ENCODE measurements at places on chromosomes 3 and 15.

DNA sequence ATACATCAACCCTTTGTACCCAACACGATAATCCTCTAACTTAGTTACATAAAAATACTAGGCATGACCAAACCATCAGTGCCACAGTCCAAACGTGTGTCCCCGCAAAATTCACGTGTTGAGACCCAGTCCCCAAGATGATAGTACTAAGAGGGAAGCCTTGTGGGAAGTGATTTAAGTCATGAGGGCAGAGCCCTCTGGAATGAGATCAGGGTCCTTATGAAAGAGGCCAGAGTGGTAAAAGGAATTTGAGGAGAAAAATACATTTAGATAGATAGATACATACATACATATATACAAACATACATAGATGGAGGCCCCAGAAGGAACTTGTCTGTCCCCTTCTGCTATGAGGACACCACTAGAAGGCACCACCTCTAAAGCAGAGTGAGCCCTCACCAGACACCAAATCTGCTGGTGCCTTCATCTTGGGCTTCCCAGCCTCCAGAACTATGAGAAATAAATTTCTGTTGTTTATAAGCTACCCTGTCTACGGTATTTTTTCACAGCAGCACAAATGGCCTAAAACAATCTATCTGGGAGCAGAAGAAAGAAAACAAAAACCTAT lies 8.0 kb downstream of the TBC1D2B start:
- no peak for DNase-seq

- DNase-seq = no peak
Measured at GRCh38 chr3:69236812-69237707, 114.7 kb upstream of the LMOD3 start.

- DNase-seq = no peak
Measured at GRCh38 chr3:58898513-58898912, 151.3 kb downstream of the CFAP20DC start.

DNA sequence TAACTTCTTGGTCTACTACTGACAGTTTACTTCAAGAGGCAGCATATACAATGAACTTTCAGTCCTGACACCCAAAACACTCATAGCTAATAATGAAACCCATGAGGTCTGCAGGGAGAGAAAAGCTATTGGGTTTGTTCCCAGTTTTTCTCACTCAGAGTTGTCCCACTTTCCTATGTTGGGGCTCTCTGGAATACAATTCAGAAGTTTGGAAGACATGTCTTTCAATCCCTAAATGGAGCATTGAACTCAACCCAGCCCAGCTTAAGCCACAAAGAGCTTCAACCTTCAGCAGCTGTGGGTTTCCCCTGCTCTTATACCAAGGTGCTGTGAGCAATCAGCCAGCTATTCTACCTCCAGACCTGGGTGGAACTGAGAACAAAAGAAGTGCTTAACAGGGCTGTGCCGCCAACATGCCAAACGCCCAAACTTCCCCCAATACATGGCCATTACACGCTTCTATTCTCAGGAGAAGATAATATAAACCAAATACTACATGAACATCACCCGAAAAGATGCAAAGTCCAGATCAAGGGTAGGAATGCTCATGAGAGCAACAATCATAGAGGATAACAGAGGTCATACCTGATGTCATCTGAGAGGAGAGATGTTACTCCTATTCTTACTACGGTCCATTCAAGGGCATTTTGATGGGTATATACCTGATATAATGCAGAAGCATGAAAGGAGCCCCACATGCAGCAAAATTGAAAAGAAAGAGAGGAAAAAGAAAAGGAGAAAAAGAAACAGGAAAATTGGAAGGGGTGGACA lies 131.2 kb upstream of the TGFBR2 start:
- DNase-seq = no peak

- DNase-seq = no peak
Measured at GRCh38 chr15:92043283-92043682, 189.8 kb downstream of the SLCO3A1 start.

DNA sequence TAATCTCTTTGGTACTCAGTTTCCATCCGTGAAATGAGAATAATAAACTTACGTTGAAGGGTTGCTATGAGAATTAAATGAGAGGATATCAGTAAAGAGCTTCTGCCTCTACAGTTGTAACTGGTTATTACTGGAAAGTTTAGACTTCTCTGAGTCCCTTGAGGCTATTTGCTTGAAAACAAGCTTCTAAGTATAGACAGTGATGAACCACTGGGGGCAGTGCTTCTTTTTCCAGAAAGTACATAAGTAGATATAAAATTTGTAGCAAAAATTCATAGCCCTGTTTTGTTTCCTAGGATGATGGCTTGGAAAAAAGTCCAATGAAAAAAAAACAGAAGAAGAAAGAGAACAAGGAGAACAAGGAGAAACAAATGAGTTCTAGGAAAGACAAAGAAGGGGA lies 87.1 kb downstream of the RGMA start:
- no peak for DNase-seq

GRCh38 chr15:44300572-44300971 lies 12.1 kb downstream of the GOLM2 start:
- no peak for DNase-seq

GRCh38 chr3:171508676-171509075 lies 48.5 kb upstream of the TNIK start:
- no peak for DNase-seq

DNA sequence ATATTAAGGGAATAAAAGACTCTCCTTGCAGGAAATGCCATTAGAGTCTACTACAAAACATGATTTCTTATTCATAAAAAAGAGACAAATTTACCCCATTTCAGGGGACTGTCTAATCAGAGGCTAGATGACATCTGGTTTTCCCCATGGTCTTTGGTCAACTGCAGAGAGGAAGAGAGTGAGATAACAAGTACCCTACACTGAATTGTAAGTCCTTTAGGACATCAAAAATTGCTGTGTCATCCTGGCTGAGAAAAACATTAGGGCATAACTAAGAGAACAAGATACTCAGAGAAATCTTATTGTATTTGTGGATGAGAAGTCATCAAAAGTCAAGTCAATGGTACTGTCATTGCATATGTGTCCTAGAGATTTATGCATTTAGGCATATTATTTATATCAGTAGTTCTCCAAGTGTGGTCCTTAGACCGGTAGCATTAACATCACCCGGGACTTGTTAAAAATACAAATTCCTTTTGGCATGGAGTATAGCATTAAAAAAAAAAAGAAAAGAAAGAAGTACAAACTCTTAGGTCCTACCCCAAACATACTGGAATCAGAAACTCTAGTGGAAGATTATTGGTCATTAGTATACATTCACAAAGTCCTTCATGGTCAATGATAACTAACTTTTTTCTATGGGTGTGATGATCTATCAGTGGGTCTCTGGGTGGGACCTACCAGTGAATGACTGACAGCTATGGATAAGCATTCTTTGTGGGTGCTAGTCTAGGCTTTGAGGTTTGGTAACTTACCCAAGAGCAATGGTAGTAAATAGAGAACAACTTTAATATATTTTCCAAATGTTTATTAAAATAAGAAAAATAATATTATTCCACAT lies 29.0 kb upstream of the TBC1D5 start:
- no peak for DNase-seq

DNA sequence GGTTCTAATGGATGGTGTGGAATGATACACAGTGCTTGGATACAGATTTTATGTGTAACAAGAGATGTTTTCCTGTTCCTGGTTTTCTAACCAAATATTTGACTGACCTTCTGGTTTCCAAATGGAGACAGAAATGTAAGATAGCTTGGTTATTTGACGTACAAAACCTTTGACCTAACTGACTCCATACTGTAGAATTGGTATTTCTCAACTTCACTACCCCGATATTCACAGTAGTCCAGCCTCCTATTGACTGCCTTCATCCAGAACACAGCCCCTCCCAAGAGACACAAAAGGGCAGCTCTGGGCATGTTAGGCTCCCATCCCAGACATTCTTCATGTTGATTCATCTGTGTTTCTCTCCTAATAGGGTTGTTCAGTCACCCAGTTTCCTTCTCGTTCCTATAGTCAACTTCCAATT lies 33.4 kb downstream of the MYO1E start:
- DNase-seq = no peak

GRCh38 chr3:54950391-54951003 lies 22.6 kb upstream of the LRTM1 start:
- DNase-seq = no peak

- no peak for DNase-seq
Measured at GRCh38 chr3:94431876-94432570, 369.2 kb downstream of the NSUN3 start.

DNA sequence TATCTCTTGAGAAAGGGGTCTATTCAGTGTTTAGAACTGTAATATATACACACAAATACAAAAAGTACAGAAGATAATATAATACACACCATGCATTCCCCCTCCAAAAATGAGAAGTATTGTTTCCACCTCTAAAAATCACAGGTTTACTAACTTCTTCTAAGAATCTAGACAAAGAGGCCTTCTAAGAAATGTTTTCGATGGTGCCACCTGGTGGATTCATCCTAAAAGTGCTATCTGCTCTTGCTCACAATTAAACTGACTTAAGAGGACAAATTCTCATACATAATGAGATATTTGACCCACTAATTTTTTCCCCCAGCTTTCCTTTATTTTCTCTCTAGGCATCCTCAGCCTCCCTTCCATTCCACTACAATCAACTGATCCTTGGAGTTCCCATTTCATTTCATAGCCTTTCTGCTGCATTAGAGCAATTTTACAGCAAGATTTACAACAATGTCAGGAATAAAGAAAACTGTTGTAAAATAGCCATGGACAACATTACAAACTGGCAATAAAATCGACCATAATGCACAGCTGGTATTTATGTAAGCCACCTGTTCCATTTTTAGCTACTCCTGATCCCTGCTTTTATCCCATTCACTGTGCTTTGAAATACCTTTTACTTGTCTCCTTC lies 124.6 kb downstream of the ARRDC4 start:
- DNase-seq = no peak

All from activated CD8-positive, alpha-beta memory T cell treated with anti-CD3 and anti-CD28 coated beads for 1 hour (primary cell).